NCI-H524 treated with DMSO at 0.1 percent for 48 hours (cell line): ENCODE measurements at places on chromosomes 3 and 15.

GRCh38 chr15:66189291-66189690 is 64.3 kb downstream of the MEGF11 start:
- DNase-seq, result no peak

DNA sequence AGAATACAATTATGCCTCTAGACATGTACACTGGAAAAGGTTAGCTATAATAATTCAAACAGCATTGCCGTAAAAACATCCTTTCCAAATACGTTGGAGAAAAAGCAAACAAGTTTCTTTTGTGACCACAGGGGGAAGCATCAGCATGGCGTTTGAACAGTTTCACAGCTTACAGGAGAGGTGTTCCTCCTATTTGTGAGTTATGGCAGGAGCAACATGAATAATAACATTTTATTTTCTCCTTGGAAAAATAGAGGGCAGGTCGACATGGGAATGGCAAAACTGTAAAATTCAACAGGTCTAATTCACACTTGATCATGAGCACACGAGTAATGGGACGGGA is 39.7 kb upstream of the GADL1 start:
- DNase-seq, result no peak

DNA sequence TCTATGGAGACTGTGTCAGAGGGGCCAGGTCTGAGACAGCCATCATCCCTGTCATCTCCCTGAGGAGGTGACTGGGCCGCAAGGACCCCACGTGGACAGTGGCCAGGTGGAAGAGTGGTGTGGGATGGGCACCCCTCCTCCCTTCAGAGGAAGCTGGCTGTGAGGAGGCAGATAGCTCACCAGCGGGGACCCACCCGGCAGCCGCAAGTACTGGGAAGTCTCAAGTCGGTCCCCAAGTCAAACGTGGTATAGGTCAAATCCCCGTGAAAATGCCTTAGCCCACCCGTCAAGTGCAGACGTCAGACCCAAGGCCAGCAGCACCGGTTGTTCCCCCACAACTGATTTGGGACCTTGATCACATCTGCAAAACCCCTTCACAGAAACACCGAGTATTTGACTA is 12.3 kb upstream of the KLF13 start:
- DNase-seq, result no peak

DNA sequence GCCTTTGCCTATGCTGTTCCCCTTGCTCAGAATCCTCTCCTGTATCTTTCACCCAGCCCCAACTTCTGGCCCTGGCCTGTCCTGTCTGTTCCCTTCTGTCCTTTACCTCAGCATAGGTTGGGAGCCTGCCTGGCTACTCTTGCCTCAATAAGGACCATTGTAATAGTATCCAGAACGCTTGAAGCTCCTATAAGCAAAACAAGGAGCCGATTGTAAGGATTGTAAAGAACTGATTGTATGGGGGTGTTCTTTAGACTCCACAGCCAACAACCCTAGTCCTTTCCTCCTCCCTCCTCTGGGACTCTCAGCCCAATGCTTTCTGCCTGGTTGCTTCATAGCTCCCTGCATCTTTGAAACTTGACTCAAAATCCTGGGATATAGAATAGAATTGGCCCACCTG is 18.7 kb upstream of the RAD54L2 start:
- DNase-seq, result no peak

DNA sequence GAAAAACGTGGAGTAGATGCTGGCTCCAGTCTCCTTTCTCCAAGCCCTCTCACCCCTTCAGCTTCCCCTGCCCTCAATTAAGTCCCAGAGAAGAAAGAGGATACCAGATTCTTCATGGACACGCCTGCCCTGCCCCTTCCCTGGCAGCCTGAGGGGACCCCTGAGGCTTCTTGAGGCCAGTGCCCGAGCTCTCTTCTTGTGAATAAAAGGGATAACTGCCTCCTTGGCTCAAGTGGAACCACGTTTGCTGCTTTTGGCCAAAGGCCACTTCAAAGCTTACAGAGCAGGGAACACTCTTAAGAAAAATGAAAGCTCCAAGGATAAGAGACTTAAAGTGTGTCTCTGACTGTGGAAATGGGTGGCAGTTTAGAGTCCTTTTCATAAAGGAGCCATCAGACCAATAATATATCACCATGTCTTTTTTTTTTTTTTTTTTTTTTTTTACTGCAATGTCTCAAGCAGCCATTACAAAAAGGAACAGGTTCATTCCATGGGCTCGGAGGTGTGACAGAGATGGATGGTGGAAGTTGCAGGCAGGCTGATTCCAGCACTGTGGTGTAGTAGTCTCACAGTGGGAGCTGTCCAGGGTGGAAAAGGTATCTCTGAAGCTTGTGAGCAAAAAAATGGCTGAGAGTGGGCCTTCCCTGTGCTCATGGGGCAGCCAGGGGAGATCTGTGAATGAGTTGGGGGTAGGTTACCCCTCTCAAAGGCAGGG is 108.8 kb downstream of the SEMA5B start:
- DNase-seq, result no peak

DNA sequence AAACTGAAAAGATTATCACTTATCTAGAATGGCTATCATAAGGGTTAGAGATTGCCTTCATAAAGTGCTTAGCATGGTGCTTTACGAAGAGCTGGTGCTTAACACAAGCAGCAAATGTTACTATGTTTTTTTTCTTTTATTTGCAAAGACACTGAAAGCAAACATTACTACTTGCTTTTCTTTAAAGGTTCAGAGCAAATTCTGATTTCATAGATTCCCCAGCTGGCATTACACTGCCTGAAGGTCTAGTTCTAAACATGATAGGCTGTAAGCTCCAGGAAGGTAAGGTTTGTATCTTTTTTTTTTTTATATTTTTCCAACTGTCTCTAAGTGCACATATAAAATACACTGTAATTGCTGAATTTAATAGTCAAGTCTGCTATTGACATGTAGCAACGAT is 71.9 kb downstream of the UQCC5 start:
- no peak for DNase-seq

- DNase-seq, result no peak
Measured at GRCh38 chr3:120646771-120647432, 35.1 kb downstream of the HGD start.

- no peak for DNase-seq
Measured at GRCh38 chr3:12838179-12838965, 3.0 kb downstream of the RPL32 start.

- DNase-seq, result no peak
Measured at GRCh38 chr3:157119369-157119951, 40.5 kb downstream of the CCNL1 start.

DNA sequence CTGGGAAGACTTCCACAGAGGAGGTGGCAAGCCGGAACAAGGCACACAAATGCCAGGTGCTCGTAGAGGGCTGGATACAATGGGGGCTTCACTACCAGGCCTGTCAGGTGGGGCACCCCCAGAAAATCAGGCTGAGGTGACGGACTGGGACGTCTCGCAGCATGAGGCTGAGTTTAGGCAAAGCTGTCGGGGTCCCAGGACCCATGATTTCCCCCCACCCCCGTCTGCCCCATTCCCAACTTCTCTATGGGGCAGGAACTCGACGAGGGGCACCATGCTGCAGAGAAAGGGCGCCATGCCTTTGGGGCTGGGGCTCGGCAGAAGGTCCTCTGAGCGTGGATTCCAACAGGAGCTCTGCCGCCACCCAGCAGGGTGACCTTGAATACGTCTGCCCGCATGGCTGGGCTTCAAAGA is 65.7 kb upstream of the HES1 start:
- DNase-seq, result no peak

GRCh38 chr3:189282741-189283140 is 111.0 kb downstream of the TPRG1 start:
- no peak for DNase-seq

GRCh38 chr15:40775007-40775406 is 5.2 kb downstream of the C15orf62 start:
- DNase-seq, result no peak
